Hematopoietic multipotent progenitor cell treated with erythropoietin and hydrocortisone succinate and interleukin-3 and kit ligand, for 8 days (in vitro differentiated cells): ENCODE measurements at places on chromosomes 5 and 9.

DNA sequence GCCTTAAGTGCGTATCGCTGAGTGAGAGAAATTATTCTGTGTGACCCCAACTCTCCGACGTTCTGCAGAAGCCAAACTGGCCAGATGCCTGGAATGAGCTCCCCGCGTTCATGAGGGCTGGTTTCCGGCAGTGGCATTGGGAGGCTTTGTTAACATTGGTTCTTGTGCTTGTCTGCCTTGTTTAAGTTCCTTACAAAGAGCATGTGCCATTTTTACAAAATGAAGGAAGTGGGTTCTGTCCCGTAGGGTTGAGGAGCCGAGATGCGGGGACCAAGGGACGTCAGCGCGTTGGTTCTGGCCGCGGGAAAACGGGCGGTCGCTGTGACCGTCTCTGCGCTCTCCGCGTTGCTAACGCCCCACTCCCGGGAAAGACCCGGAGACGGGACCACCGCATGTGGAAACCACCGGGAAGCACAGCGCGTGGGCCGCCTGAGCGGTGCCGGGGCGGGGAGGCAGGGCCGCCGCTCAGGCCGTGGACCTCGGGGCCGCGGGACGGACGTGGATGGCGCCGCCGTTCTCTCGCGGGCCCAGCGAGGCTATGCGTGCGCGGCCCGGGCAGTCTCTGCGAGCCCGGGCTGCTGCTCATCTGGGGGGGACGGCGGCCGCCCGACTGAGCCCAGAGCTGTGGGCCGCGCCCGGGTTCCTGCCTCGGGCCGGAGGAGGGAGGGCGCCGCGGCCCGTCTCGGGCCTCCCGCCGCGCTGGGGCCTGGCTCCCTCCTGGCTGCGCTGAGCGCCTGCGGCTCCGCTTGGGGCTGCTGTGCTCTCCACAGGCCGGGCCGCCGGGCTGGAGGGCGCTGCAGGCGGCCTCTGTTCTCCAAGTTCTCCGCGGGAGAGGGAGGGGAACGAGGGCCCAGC is 13.4 kb downstream of the RABL6 start:
- no peak for DNase-seq

DNA sequence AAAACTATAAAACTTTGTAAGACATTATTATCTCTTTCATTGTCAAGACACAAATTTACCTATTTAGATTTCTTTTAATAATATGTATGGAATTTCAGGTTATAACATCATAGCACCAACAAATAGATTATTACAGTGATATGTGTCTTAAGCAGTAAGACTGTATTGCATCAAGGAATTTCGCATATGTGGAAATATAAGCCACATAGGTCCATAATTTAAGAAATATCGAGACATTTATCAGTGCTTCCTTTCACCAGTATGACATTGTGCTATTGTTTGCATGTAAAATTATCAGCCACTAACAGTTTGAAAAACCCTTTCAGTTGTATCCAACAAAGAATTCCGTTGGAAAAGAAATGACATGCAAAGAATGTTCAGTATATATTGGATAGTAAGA is 186.7 kb upstream of the RASA1 start:
- no peak for DNase-seq

GRCh38 chr9:123564652-123565051 is 208.7 kb downstream of the CRB2 start:
- DNase-seq = no peak

DNA sequence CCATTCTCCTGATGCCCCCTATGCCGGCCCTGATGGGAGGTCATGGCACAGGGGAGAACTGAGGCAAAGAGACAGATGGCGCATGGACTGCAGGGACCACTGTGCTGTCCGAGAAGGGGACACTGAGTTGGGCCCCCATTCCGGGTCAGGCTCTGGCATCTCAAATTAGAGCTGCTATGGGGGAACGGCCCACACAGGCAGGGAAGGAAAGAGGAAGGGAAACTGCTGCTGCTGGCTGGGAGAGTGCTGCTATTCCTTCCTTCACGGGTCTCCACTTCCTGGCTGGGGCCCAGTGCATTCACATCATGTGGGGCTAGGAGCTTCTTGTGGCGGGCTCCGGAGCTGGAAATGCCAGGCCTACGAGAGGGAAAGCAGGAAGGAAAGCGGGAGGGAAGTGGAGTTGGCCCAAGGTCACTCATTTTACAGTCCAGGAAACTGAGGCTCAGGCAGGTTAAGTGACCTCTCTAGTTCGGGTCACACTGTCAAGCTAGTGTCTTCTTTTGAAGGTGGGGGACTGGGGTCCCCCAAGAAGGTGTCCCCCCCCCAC is 1.3 kb upstream of the CARD19 start:
- peak; percentile 30 for DNase-seq

GRCh38 chr9:134782921-134783698 is 97.5 kb upstream of the FCN2 start:
- no peak for DNase-seq

DNA sequence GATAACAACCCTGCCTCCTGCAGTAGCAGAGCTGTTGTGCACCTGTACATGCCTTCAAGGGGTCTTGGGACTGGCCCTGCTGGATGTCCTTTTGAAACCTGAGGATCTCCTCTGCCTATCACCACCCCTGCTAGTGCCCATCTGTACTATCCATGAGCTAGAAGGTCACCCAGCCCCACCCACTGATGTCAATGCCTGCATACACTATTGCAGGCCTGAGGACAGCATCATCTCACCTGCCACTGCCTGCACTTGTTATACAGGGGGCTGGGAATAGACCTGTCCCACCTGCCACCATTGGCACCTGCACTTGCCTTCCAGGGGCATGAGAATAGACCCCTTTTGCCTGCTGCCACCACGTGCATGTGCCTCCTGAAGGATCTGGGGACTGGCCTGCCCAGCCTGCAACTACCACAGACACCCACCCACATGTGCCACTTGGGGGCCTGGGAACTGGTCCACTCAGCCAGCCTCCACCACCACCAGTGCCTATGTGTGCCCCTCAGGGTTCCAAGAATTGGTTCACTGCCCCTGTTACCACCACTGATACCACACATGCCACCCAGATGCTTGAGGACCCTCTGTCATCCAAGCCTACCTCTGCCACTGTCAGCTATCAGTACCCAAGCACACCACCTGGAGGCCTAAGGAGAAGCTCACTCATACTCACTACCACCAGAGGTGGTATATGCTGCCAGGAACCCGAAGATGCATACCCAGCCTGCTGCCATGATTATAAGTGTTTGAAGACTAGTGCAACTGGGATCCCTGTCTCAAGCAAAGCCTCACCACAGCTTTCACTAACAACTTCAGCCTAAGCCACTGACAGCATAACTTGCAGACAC is 159.7 kb downstream of the SGCD start:
- DNase-seq = no peak

GRCh38 chr9:132077881-132078698 is 1.6 kb downstream of the MED27 start:
- DNase-seq = peak; percentile 10

GRCh38 chr9:78578072-78578471 is 281.1 kb downstream of the PSAT1 start:
- no peak for DNase-seq

GRCh38 chr5:14341571-14342230 is 198.6 kb downstream of the TRIO start:
- DNase-seq = no peak

- DNase-seq = no peak
Measured at GRCh38 chr9:84804951-84805694, 135.6 kb downstream of the NTRK2 start.

DNA sequence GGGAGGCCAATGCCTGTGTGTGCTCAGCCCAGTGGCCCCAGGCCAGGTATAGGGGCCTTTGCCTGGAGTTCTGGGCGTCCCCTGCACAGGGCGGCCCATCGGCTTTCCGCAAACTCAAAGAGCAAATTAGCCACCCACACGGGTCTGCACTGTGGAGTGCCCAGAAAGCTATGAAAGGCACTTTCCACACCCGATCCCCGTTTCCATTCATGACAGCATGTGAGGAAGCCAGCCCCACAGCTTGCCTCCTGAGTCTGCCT is 5.2 kb downstream of the DBH start:
- no peak for DNase-seq

GRCh38 chr5:52920929-52921328 is 68.2 kb upstream of the ITGA2 start:
- DNase-seq = no peak

DNA sequence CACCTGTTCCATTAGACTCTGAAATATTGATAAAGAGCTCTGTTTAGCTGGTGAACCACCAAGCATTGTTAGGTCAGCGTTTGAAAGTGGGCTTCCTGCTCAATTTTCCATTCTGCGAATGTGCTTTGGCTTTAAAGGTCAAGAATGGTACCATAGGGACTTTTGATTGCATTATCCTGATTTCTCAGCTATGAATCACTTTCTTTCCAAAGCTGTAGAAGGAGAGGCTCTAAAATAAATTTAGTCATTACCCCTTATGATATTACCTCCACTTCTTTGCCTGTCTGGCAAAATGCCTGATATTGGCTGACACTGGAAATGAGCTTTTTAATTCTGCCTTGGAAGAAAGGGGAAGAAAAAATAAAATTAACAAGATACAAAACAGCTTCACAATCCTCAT is 237.2 kb upstream of the CTNND2 start:
- DNase-seq = no peak

- no peak for DNase-seq
Measured at GRCh38 chr5:33153831-33154230, 286.9 kb upstream of the TARS1 start.

GRCh38 chr5:52684051-52684450 is 103.7 kb upstream of the ITGA1 start:
- no peak for DNase-seq

DNA sequence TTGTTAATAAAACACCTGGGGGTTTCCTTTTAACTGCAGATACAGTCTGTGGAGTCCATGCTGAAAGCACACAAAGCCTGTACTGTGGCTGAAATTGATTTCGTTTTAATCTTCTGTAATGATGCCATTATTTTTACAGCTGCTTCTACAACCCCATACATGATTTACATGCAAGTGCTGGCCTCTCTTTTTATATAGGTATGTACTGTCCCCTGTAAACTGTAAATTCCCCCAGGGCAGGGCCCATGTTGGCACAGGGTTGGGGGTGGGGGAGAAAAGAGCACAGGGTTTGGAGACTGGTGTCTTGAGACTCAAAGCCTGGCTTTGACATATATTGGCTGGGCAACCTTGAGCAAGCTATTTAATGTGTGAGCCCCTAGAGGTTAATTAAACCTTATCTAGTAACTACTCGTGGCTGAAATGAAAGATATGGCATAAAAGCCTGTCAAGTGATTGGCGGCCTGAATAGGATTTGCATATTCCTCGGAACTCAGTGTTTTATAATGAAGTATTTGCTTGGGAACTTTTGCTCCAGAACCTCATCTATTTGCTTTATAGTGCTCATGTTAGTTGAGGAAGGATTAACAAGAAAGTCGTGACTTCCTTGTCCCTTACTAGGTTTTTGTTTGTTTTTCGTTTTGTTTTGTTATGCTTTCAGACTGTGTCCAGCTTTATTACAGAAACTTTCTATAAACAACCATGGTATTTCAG is 34.0 kb downstream of the KLF4 start:
- no peak for DNase-seq

- DNase-seq = no peak
Measured at GRCh38 chr5:108543486-108543885, 161.6 kb upstream of the FBXL17 start.

GRCh38 chr9:25709941-25710340 is 31.7 kb upstream of the TUSC1 start:
- no peak for DNase-seq

GRCh38 chr5:127420758-127421157 is 96.7 kb upstream of the PRRC1 start:
- DNase-seq = no peak

DNA sequence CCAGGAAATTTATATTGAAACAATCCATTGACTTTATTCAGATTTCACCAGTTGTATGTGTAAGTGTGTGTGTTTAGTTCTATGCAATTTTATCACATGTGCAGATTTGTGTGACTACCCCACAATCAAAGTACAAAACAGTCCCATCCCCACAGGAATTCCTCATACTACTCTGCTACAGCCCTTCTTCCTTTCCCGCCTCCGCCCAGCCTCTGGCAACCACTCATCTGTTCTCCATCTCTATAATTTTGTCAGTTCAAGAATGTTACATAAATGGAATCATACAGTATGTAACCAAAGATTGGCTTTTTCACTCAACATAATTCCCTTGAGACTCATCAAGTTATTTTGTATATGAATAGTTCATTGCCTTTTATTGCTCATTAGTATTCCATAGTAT is 289.1 kb downstream of the GADD45G start:
- DNase-seq = no peak

DNA sequence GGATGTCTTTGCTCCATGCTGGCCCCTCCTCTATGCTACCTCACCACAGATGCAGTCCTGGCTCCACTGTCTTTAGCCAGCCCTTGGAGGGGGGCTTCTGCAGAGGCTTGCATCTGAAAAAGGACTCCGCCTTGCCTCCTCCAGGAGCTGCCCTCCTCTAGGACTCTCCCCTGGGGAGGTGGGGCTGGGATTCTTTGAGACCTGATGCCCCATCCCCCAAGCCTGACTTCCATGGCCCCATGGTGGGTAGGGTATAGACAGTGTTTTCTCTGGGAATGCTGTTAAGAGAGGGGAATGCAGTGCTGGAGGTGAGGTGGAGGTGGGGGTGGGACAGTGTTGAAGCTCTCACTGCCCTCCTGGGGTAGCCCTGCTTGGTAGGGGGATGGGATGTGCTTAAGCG is 14.3 kb downstream of the JADE2 start:
- DNase-seq = no peak

- DNase-seq = no peak
Measured at GRCh38 chr9:34991607-34992375, 2.2 kb downstream of the DNAJB5 start.

GRCh38 chr5:72489536-72489935 is 17.7 kb downstream of the ZNF366 start:
- DNase-seq = no peak

DNA sequence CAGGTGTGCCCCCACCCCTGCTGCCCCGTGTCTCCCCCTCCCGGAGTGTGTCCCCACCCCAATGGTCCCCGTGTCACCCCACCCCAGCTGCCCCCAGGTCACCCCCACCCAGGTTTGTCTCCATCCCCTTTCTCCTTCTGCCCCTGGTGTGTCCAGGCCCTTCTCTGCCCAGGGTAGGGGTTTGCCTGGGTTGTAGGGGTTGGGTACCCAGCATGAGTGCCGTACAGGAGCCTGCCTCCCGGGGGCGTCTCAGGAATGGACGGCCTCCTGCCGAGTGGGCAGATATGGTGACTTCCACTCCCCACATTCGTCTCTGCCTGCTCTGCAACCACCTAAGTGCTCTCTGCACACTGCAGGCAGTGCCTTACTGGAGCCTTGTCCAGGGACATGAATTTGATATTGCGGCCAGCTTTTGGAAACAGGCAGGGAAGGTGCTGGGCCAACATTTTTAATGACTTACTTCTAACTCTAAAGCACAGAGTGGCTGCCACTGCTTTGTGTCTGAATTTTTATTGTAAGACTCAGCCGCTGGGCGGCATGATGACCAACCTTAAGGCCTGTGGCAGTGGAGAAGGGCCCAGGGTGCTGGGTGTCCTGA is 6.7 kb downstream of the LRRC14B start:
- no peak for DNase-seq

GRCh38 chr9:137168904-137169856 is 671 bp downstream of the LRRC26 start:
- peak; percentile 61 for DNase-seq

- DNase-seq = no peak
Measured at GRCh38 chr5:5219541-5219940, 79.4 kb downstream of the ADAMTS16 start.

GRCh38 chr5:13248253-13248652 is 696.2 kb downstream of the DNAH5 start:
- DNase-seq = no peak

GRCh38 chr9:86653466-86653865 is 293.8 kb downstream of the GAS1 start:
- DNase-seq = no peak

- no peak for DNase-seq
Measured at GRCh38 chr9:111458139-111459009, 25.8 kb downstream of the ECPAS start.

- DNase-seq = no peak
Measured at GRCh38 chr5:138491284-138491648, 26.0 kb downstream of the EGR1 start.
